Ovary (tissue), 10 donors: ENCODE measurements at places on chromosomes 12 and 14.

DNA sequence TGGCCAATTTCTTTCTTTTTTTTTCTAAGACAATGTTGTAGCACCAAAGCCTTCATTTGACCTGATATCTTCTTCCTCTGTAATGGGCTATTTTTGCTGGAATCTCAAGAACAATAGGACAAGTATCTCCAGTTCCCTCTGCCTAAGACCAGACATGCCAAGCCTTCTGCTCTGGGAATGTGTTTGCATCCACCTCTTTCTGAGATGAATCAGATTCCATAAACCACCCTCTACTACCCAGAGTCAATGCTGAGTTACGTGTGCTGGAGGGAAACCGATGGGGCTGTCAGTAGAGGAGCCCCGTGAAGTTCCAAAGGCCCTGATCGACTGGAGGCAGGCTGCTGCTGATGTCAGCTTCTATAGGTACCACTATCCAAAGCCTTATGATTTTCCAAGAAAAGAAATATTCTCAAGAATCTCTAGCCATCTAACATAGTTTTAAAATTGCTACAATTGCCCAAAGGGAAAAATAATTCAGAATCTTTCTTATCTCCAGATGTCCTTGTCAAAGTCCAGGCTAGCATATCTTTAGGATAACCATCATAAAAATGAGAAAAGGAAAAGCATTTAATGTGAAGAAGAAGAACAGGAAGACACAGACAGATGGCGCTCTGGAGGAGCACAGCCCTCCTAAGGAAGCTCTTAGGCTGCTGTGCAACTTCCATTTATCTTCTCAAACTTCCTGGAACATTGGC, 101.9 kb downstream of the SLC8A3 start:
- H3K4me1 ChIP-seq: no peaks in the 10 kb centered on the region
- H3K27ac ChIP-seq: no peak overlapping the region
- H3K4me3 ChIP-seq: no peak overlapping the region
- no peaks in the 10 kb centered on the region for H3K27me3 ChIP-seq
- no peaks in the 10 kb centered on the region for H3K36me3 ChIP-seq

DNA sequence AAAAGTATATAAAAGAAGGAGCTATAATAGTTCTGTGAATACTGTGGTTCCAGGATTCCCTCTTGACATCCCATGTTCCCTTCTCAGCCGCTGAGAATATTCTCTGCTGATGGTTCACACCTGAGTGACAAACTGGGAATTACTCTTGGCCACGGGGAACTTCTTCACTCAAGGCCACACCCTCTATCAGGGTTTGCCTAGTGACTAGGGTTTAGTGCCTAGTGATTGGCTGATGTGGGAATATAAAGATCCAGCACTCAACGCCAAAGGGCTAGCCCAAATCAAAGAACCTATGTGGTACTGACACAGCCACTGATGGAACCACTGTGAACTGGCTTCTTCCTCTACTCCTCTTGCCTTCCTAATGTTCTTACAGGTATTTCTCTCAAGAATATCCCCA, 248.4 kb downstream of the ASCL1 start:
- no peak overlapping the region for H3K4me3 ChIP-seq
- no peaks in the 10 kb centered on the region for H3K36me3 ChIP-seq
- DNase-seq: no peak
- H3K27ac ChIP-seq: no peak overlapping the region
- H3K27me3 ChIP-seq: no peaks in the 10 kb centered on the region

DNA sequence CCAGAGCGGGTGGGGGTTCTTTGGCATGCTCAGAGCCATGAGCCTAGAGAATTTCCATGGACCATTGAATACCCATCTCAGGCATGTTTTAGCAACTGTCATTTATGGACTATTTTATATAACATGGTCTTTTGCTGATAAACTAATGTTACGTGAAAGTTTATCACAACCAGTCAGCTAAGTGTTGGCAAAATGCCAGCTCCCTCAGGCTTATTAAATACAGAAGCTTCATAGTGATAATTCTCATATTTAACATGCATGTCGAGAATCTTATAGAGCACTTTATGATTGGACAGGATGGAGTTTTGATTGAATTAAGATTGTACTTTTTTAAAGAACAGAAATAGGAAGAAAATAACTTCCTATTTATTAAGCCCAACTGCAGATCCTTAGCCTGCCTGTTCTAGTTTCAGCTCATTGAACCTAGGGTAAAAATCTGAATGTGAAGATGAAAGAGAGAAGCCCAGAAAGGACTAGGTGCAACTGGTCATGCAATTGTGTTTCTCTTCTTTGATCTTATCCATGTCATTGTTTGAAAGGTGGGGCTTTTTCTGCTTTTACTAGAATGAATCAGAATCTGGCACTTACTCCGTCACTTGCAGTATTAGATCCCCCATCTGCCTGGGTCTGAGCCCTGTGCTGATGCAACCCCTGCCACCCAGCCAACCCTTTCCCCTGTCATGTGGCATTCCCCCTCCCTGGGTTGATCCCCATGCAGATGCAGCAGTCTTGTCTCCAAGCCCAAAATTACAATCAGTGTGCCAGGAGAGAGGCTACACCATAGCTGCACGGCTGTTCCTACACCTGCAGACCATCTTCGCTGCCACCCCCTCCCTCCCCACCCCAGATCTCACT, 134.6 kb upstream of the EVL start:
- no peaks in the 10 kb centered on the region for H3K4me1 ChIP-seq
- no peaks in the 10 kb centered on the region for H3K27me3 ChIP-seq
- no peaks in the 10 kb centered on the region for H3K36me3 ChIP-seq
- DNase-seq: no peak
- no peak overlapping the region for H3K27ac ChIP-seq

DNA sequence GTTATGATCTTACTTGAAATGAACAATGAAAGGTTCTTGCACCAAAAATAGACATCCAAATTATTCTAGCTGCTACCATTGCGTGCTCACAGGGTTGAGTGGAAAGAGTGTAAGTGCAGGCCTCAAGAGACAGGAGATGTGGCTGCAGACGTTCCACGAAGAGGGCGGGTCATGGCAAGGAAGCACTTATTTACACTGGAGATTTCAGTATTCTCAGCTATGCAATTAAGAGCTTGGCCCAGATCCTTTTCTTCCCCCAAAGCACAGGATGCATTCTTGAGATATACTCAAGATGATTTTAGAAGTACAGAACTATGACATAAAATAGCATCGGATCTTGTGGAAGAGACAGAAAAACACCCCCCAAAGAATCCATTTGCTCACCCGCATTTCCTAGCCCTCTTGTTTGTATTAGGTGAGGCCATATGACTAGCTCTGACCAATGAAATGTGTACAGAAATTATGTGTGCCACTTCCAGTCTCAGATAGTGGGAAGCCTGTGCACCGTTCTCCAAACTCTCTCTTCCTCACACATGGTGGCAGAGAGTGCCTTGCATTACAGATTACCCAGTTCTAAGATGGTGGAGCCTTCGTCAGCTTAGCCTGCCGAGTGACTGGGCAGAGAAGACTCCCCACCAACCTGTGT, 261.4 kb downstream of the TTC8 start:
- H3K4me3 ChIP-seq: no peak overlapping the region
- no peaks in the 10 kb centered on the region for H3K27me3 ChIP-seq
- peaks cover 3% of the 10 kb centered on the region for H3K4me1 ChIP-seq
- H3K36me3 ChIP-seq: no peaks in the 10 kb centered on the region

DNA sequence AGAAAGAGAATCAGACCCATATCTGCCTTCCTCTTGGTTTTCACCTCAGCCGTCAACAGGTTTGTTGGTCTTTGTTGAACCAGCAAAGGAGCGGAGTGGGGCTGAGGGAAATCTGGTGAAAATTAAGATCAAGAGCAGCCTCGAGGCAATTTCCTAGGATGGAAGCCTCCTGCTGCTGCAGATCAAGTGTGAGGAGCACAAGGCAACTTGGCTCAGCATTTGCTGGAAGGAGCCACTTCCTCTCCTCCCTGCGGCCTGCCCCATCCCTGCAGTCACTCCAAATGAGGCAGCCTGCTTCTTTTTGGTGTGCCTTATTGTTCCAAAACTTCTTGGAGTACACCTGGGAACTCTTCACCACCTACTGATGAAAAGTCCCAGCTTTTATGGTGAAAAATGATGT, 4.9 kb downstream of the TC2N start:
- H3K27me3 ChIP-seq: no peaks in the 10 kb centered on the region
- peaks cover 4% of the 10 kb centered on the region for H3K4me1 ChIP-seq
- no peaks in the 10 kb centered on the region for H3K36me3 ChIP-seq
- no peak overlapping the region for H3K4me3 ChIP-seq
- no peak overlapping the region for H3K27ac ChIP-seq

- H3K4me1 ChIP-seq: peaks cover 3% of the 10 kb centered on the region
- DNase-seq: no peak
- H3K4me3 ChIP-seq: no peak overlapping the region
- H3K27me3 ChIP-seq: no peaks in the 10 kb centered on the region
- H3K27ac ChIP-seq: no peak overlapping the region
- no peaks in the 10 kb centered on the region for H3K36me3 ChIP-seq
These were observed 59.9 kb downstream of the TMCC3 start for GRCh38 chr12:94590428-94590827.

- no peaks in the 10 kb centered on the region for H3K36me3 ChIP-seq
- H3K4me1 ChIP-seq: no peaks in the 10 kb centered on the region
- no peak overlapping the region for H3K27ac ChIP-seq
- DNase-seq: no peak
- no peaks in the 10 kb centered on the region for H3K27me3 ChIP-seq
These were observed 74.7 kb downstream of the NOC4L start for GRCh38 chr12:132218915-132219314.

DNA sequence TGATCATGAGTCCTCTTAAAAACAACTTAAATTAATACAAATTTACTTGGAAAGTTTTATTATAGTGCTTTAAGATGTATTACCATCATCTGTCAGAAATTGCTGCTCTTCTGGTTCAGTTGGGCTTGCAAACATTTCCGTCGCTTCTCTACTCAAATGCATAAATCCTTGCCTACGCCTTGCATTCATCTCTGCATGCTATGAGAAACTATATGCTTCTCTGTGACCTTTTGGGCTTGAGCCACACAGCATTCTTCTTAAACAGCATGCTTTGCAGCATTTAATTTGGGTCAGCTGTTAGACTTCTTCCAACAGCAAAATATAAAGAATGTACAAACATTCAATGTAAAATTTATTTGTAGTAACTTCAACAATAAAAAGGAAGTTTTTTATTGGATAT, 305.7 kb upstream of the FLRT2 start:
- H3K4me3 ChIP-seq: no peak overlapping the region
- no peak overlapping the region for H3K27ac ChIP-seq
- DNase-seq: no peak
- H3K27me3 ChIP-seq: no peaks in the 10 kb centered on the region

GRCh38 chr14:42370056-42370455, 763.4 kb downstream of the LRFN5 start:
- H3K4me3 ChIP-seq: no peak overlapping the region
- H3K4me1 ChIP-seq: no peaks in the 10 kb centered on the region
- DNase-seq: no peak

DNA sequence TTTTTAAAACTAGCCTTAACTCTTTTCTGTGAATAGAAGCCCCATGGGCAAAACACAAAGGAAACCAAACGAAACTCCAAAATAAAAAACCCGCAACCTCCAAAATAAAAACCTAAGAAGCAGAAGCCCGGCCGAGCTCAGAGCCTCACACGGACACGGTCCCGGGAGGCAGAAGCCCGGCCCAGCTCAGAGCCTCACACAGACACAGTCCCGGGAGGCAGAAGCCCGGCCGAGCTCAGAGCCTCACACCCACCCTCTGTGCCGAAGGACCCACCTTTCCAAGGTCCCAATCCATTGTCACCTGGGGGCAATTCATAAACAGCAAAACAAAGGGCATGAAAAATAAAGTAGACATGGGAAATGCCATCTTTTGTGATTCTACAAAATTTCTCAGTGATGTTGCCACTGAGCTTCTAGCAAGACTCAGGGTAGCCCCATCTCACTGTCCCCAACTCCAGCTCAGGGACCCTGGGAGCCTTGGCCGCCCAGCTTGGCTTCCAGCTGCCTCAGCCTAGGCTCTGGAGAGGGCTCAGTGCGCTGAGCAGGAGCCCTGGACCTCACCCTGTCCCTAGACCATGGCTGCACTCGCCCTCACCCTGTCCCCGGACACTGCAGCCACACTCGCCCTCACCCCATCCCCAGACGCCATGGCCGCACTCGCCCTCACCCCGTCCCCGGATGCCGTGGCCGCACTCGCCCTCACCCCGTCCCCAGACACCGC, 82.2 kb downstream of the GALNT9 start:
- no peaks in the 10 kb centered on the region for H3K27me3 ChIP-seq
- H3K27ac ChIP-seq: no peak overlapping the region
- no peak overlapping the region for H3K4me3 ChIP-seq
- H3K36me3 ChIP-seq: no peaks in the 10 kb centered on the region

DNA sequence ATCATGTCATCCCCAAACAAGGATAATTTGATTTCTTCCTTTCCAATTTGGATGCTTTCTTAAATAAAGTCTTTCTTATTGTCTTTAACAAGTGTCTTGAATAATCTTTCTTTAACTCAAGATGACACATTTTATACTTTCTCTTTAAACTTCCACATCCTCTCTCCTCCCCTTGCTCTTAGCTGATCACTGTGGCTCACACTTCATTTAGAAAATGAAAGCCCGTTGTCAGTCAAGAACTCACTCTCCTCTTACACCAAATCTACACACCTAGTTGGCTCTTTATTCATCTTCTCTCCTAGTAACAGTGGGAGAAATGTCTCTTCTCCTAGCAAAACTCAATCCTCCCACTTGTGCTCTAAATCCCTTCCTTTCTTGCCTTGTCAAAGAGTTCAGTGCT, 10.4 kb upstream of the RMST start:
- no peaks in the 10 kb centered on the region for H3K27me3 ChIP-seq
- H3K36me3 ChIP-seq: no peaks in the 10 kb centered on the region
- H3K4me3 ChIP-seq: no peak overlapping the region
- no peaks in the 10 kb centered on the region for H3K4me1 ChIP-seq

DNA sequence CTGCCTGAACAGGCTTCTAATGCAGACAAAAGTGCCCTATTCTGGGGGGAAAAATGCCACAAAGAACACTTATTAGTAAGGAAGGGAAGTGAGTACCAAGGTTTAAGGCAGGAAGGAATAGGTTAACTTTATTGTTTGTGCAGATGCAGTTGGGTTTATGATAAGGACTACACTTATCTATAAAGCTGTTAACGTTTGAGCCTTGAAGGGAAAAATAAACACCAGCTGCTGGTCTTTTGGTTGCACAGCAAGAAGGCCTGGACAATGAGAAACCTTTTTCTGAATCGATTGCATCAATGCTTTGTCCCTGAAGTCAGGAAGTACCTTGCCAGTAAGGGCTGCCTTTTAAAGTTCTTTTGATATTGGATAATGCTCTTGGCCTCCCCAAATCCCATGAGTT, 407.8 kb downstream of the ATP23 start:
- H3K27ac ChIP-seq: no peak overlapping the region
- no peaks in the 10 kb centered on the region for H3K4me1 ChIP-seq
- H3K4me3 ChIP-seq: no peak overlapping the region

GRCh38 chr14:52051251-52051650, 17.6 kb downstream of the NID2 start:
- no peaks in the 10 kb centered on the region for H3K27me3 ChIP-seq
- no peak for DNase-seq
- H3K4me3 ChIP-seq: no peak overlapping the region
- no peaks in the 10 kb centered on the region for H3K36me3 ChIP-seq
- peaks cover 37% of the 10 kb centered on the region for H3K4me1 ChIP-seq
- no peak overlapping the region for H3K27ac ChIP-seq

DNA sequence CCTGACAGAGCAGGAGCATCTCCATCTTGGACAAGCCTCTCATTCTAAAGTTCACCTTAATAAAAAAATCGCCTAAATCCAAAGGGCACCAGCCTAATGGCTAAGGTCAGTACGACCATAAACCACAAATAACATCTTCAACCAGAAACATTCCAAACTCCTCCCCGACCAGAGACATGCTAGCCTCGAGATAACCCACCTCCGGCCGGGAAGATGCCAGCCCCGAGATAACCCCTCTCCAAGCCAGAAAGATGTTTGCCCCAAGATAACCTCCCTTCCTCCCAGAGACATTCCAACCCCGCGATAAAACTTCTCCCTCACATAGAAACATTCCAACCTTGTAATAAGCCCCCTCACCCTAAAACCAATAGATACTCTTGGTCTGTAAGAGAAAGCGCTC, 86.8 kb upstream of the PKP2 start:
- H3K27ac ChIP-seq: no peak overlapping the region
- no peaks in the 10 kb centered on the region for H3K36me3 ChIP-seq
- no peaks in the 10 kb centered on the region for H3K4me1 ChIP-seq
- no peak overlapping the region for H3K4me3 ChIP-seq
